ENCODE measurements at places on chromosomes 6 and 20.

GRCh38 chr6:154815938-154816820 lies 83.0 kb downstream of the SCAF8 start:
- DNase-seq: no peak

- no peak for DNase-seq
Observed at GRCh38 chr20:64056889-64057627, 5.9 kb upstream of the TCEA2 start.

- DNase-seq: no peak
Observed at GRCh38 chr20:11776687-11777086, 141.0 kb upstream of the BTBD3 start.

DNA sequence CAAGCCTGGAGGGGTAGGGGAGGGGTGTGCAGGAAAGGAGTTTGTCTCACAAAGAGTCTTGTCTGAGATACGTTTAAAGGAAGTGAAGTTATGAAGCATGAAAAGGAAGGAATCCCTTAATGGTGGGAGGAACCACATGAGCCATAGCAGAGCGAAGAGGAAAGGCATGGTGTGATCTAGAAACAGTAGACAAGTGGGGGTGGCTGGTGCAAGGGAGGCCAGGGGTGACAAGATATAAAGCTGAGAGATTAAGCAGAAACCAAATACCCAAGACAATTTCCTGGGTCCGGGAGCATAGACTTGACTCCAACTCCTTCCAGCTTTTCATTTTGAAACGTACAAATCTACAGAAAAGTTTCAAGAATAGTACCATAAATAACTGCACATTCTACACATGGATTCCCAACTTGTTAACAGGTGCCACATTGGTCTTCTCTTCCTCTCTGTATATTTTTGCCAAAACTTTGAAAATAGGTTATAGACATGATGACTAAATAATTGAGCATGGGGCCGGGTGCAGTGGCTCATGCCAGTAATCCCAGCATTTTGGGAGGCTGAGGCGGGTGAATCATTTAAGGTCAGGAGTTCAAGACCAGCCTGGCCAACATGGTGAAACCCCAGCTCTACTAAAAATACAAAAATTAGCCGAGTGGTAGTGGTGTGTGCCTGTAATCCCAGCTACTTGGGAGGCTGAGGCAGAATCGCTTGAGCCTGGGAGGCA lies 211.6 kb downstream of the SLC24A3 start:
- DNase-seq: no peak

- no peak for DNase-seq
Observed at GRCh38 chr6:27161946-27162603, 85.4 kb upstream of the PRSS16 start.

GRCh38 chr6:136228814-136229213 lies 21.3 kb downstream of the MTFR2 start:
- no peak for DNase-seq

DNA sequence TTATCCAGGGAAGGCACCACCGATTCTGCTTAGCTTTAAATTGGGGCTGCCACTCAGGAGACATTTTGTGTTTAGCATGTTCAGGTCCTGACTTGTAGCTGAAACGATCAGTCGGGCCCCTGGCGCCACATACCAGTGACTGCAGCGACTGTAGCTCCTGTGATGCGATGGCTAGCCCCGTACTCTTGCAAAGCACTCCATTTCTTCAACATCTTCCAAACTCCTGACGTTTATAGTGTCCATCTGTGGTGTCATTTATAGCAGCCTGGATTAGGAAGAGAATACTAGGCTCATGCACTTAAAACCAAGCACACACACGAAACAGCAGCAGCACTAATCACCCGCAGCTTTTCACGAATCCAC lies 13.0 kb downstream of the POU3F2 start:
- DNase-seq: no peak

DNA sequence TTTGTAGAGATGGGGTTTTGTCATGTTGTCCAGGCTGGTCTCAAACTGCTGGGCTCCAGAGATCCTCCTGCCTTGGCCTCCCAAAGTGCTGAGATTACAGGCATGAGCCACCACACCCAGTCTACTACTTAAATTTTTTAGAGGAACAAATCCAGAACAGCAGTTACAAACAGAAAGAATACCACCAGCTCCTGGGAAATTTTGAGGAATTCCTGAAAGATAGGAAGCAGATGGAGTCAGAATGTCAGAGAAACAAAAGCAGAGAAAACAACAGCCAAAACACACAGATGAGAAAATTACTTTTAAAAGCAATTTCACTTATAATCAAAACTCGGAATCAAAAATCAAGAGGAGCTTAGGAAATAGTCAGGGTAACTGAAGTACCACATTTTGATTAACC lies 543.3 kb upstream of the MARCKS start:
- DNase-seq: no peak

DNA sequence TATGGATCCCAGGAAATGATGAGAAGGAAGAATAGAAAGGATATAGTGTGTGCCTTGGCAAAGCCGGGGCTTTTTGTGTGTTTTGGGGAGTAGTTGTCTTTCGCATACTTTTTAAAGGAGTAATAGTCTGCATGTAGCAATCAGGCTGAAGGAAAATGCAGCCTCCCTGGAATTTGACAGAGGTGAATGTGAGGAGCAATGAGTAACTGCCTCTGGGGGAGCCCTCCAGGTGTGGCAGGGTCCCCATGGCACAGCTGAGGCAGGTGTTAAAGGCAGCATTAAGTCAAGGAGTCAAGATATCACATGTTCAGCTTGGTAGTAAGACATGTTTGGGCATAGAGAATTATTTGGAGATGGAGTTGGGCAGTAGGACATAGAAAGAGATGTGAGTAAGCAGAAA lies 203.1 kb downstream of the C6orf118 start:
- no peak for DNase-seq

DNA sequence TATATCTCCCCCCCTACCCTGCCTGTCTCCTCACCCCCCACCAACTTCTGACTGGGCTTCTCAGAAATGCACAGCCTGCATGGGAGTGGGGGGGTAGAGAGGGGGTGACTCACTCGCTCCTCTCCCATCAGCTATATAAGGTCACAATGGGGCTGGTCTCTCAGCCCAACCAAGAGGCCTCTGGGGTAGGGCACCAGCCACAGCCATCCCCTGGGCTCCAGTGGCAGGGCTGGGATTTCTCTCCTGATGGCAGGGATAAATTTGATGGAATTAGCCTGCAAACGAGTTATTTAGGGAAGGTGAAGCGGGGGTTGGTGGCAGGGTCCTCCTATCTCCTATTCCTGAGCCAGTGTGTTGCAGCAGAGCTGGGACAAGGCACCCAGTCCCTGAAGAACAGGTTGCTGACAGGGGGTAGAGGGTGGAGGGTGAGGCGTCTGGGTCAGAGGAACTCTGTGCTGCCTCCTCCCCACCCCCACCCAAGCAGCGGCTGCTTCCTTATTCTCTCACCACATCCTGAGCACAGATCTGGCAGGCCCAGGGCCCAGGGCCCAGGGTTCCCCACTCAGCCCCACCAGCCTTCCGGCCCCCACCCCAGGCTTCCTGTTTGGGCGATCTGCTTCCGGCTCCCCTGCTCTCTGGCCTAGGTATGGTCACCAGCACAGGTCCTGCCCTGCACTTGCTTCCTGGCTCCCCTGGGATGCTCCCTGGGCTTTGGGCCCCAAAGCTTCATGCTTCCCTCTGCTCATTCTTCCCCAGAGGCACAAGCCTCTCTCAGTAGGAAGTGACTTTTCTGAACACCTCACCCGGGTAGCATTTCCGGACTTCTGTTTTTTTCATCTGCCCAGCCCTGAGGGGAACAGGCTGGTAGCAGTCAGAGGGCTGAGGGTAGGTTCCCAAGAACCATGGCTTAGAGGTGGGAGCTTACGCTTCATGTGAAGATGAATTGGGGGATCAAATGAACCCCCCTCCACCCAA lies 4.0 kb downstream of the PPP1R18 start:
- peak; percentile 63 for DNase-seq

DNA sequence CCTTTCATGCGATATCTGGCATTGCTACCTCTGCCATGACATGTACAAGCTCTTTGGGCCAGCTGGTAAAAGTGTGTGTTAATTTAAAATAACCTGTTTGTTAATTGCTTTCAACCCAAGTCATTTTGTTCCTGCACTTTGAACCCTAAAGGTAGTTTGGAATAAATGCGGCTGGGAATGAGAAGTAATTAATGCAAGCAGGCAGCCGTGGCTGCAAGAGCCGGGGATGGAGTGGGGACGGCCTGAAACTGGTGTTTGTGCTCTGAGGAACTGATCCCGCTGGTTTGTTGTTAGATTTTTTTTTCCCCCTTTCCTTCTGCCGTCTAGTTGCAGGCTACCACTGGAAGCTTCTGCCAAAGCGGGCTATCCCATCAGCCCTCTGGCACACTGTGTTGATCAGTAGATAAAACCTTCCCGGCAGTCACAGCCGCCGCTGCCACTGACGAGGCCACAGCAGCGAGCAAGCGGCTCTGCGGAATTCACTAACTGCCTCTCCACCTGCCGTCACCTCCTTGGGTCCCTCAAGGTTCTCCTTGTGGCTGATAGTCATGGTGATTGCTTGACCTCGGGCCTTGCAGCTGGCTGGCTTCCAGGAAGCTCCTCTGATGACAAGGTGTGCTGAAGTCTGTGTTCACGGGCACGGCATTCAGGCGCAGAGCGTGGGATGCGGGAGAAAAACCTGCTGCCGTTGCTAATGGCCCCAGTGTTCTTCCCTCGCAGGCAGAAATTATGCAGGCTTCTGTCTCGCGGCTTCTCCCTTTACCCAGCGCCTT lies 315.9 kb downstream of the TFAP2A start:
- no peak for DNase-seq

DNA sequence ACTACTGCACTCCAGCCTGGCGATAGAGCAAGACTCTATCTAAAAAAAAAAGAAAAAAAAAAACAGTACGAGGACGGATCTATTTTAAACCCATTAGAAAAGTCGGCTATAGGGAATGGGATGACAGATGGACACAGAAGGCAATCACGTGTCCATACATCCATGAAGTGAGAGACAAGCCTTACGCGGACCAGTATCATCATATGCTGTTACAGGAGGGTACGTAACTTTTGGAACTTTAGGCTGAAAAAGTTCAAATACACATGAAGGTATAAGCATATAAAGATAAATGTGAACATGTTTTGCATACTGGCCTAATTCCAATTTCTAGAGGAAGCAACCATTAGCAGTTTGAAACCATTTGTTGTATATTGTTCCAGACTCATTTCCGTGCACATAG lies 109.8 kb upstream of the EXOC2 start:
- no peak for DNase-seq

DNA sequence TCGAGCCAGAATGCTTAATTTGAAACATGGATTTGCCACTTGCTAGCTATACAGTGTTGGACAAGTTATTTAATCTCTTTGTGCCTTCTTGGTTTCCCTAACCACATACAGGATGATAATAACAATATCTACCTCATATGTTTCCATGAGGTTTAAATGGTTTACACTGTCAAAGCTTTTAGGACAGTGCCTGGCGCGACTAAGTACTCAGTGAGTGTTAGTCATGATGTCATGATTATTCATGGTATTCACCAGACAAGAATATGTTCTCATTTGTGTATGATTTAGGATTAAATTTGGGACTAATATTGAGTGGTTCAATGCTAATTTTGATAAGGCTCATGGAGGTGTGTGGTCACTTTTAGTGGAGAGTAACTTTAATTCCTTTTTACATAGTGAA lies 167.4 kb downstream of the EYA4 start:
- no peak for DNase-seq

- DNase-seq: no peak
Observed at GRCh38 chr6:37575221-37575620, 75.5 kb upstream of the CCDC167 start.

GRCh38 chr6:118606268-118606667 lies 45.1 kb downstream of the CEP85L start:
- no peak for DNase-seq

GRCh38 chr6:106182455-106182854 lies 96.3 kb downstream of the PRDM1 start:
- no peak for DNase-seq

GRCh38 chr6:3510617-3511016 lies 53.8 kb upstream of the SLC22A23 start:
- no peak for DNase-seq

- DNase-seq: no peak
Observed at GRCh38 chr20:1274485-1275311, 8.6 kb downstream of the SNPH start.

- DNase-seq: no peak
Observed at GRCh38 chr6:75600768-75601167, 912 bp upstream of the SENP6 start.

DNA sequence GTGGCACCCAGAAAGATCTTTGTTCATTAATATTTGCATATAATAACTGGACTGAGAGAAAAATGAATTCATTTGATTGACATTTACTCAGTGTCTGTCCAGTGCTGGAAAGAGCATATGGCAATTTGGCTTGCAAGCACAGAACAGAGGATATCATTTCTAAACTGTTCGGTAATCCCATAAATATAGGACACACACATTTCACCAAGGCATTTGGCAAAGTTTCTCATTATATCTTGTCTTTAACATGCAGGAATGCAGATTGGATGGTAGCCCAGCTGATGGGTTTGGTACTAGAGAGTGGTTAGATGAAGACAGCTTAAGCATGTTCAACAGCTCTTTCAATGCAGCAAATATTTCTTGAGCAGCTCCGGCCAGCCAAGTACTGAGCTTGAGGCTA lies 259.2 kb downstream of the PRKN start:
- no peak for DNase-seq

- DNase-seq: no peak
Observed at GRCh38 chr6:678520-678919, 14.4 kb downstream of the EXOC2 start.

DNA sequence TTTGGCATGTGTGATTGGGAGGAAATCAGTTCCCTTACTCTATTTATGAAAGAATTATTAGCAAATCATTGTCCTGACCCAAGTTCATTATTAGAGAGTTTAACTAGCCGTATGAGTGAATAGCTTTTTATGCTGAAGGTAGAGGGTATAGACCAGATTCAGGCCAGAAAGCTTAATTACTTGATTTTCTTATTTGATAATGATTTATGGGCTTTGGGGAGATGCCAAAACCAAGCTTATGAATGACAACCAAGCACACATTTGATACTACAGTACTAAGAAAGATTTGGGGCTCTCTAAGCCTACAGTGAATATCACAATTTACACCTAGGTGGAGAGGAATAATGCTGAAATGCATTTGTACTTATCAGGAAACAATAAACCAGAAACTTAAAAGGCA lies 193.2 kb downstream of the ARHGAP18 start:
- no peak for DNase-seq

- no peak for DNase-seq
Observed at GRCh38 chr20:14361509-14362345, 24.3 kb upstream of the FLRT3 start.

- no peak for DNase-seq
Observed at GRCh38 chr6:155287762-155288161, 23.9 kb downstream of the CLDN20 start.

DNA sequence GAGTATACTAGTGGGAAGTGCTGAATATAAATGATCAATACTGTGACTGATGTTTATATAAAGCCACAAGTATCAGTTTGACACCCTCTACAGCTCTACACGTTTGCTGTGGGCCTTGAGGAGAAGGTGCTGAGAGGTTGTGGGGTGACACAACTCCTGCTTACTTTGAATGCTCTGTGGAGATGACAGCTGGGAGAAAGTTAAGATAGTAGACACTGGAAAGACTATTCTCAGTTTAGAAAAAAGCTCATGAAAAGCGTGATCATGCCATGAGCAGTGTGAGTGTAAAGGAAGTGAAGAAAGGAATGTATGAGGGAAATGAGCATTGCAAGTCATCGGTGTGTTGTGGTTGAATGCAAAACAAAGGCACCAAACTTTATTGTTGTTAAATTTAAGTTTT lies 215.8 kb downstream of the UTRN start:
- DNase-seq: no peak

- no peak for DNase-seq
Observed at GRCh38 chr20:19958928-19959327, 58.2 kb upstream of the NAA20 start.
